ENCODE measurements at places on chromosomes 7 and 10.

GRCh38 chr10:113858541-113858940, 4.1 kb downstream of the NHLRC2 start:
- no peak for DNase-seq

DNA sequence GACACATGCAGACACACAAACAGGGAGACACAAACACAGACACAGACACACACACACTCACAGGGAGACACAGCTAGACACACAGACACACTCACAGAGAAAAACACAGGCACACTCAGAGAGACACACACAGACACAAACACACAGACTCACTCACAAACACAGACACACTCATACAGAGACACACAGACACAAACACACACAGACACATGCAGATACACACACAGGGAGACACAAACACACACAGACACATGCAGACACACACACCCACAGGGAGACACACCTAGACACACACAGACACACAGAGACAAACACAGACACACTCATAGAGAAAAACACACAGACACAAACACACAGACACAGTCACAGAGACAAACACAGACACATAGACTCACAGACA, 67.9 kb downstream of the ADARB2 start:
- DNase-seq = no peak

DNA sequence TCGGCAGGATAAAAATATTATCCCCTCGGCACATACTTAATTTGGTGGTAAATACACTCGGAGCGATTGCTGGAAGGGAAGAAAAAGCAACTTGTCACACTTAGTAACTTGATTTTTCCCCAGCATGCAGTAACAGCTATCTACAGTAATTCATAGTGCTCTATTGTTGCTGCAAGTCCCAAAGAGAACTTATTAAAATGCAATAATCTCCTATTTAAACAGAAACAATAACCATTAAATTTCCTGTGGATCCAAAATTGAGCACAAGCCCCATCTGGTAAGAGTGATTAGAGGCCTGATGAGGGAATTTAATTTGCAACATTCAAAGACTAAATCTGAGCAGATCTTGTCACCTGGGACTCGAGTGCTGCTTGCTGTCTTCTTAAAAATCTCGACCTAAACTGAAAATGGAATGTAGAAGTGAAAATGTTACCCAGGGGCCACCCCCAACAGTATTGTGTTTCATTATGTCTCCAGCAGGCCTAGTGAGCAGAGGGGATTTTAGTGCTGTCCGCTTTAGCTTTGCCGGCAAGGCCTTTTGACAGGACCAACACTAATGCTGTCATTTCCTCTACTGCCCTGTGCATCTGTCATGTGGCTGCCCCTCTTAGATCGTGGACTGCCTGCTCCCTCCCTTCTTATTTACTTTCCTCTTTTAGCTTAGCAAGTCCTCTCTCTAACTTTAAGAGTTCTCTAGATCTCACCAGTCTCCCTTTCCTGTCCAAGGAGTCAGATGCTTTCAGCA, 639.7 kb downstream of the AUTS2 start:
- DNase-seq = no peak

GRCh38 chr10:56623064-56623463, 262.0 kb upstream of the ZWINT start:
- no peak for DNase-seq

- DNase-seq = no peak
These were observed 57.6 kb upstream of the ANAPC16 start for GRCh38 chr10:72158176-72158575.

DNA sequence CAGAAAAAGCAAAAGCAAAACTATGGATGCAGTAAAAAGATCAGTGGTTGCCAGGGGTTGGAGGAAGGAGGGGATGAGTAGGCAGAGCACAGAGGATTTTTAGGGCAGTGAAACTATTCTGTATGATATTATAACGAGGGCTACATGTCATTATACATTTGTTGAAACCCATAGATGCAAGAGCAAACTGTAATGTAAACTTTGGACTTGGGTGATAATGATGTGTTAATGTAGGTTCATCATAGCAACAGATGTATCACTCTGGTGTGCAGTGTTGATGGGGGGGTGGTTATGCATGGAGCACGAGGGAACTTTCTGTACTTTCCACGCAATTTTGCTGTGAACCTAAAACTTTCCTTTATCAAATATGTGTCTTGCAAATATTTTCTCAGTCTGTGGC, 23.2 kb downstream of the SLK start:
- no peak for DNase-seq

- DNase-seq = no peak
These were observed 16.1 kb downstream of the HTRA1 start for GRCh38 chr10:122477436-122477835.

- DNase-seq = no peak
These were observed 121.0 kb downstream of the AKR1D1 start for GRCh38 chr7:138196971-138197896.

GRCh38 chr7:117308891-117309290, 14.0 kb downstream of the WNT2 start:
- no peak for DNase-seq

DNA sequence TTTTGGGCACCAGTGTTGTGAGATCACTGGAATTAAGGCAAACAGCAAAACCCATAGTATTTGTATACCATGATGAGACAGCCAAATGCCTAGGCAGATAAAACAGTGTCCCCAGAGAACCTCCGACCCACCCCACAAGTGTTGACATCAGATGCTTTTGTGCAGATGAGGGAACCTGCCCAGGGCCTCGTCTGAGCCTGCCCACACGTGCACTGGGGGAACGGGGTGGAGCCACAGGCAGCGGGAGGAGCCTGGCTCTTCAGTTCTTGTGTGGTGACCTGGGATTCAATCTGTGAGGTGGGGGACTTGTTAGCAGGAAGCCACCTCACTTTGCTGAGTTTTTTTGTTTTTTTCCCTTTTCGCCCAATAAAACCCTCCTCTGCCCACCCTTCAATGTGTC, 33.4 kb upstream of the OPTN start:
- no peak for DNase-seq

DNA sequence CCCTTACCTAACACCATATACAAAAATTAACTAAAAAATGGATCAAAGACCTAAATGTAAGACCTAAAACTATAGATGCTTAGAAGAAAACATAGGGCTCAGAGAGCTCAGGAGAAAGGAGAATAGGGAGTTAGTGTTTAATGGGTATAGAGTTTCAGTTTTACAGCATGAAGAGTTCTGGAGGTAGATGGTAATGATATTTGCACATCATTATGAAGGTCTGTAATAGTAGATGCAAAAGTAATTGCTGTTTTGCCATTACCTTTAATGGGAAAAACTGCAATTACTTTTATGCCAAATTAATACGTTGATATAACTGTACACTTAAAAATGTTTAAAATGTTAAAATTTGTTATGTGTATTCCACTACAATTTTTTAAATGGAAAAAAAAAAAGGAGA, 39.2 kb upstream of the NANOS1 start:
- no peak for DNase-seq

- DNase-seq = no peak
These were observed 57.7 kb downstream of the DNAJB6 start for GRCh38 chr7:157394246-157395191.

GRCh38 chr7:625376-625971, 101.0 kb upstream of the DNAAF5 start:
- no peak for DNase-seq

GRCh38 chr7:5636914-5637313, 144.5 kb downstream of the RNF216 start:
- no peak for DNase-seq

- DNase-seq = peak; percentile 45
These were observed 22.5 kb downstream of the CFAP43 start for GRCh38 chr10:104209575-104210198.

DNA sequence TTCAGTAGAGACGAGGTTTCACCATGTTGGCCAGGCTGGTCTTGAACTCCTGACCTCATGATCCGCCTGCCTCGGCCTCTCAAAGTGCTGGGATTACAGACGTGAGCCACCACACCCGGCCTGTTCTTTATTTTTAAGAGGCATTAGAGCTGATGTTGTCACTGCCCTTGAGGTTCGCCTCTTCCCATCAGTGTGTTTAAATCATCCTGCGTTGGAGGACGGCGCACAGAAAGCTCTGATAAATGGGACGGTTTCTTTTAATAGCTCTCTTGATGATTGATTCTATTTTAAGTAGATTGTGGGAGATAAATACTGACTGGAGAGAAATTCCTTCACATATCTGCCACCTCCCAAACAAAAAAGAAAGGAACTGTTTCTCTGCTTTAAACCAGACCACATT, 29.0 kb downstream of the UPP1 start:
- no peak for DNase-seq

DNA sequence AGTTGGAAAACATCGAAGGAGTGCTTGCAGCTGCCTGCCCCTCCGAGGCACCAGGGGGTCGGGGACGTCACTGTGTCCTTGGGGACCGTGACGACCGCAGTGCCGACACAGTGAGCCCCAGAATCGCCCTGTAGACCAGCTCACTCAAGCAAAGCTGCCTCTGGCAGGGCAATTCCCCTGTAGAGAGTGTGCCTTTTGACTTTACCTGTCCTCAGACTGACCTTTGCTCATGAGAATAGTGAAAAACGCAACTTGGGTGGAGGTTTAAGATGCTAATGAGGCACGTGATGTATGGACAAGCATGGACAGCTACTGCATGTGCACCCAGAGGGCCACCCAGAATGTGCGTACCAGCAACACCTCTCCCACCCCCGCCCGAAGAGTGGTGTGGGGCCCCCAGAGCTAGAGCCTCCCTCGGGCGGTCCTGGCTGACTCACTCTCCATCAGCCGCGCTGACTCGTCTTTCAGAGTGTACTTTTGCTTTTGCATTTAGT, 271.9 kb downstream of the ADARB2 start:
- DNase-seq = no peak

GRCh38 chr7:159032322-159032721, 112.3 kb downstream of the VIPR2 start:
- DNase-seq = no peak

GRCh38 chr7:99457650-99458493, 8.1 kb downstream of the ATP5MF start:
- no peak for DNase-seq

DNA sequence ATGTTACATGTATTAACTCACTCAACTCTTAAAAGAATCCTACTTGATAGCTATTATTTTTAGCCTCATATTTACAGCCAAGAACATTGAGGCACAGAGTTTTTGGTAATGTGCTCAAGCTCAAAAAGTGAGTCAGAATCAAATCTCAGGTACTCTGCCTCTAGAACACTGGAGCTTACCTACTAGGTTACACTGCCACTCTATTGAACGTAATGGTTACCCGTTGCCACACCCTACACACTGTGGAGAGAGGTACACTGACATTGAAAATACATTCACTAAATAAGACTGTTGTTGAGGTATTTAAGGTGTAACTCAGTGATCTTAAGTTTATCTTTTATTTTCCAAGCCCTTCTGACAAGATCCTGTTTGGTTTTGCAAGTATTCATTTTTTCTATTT, 17.9 kb downstream of the SLC26A3 start:
- no peak for DNase-seq

GRCh38 chr10:3786295-3787015, 1.4 kb upstream of the KLF6 start:
- DNase-seq = no peak

DNA sequence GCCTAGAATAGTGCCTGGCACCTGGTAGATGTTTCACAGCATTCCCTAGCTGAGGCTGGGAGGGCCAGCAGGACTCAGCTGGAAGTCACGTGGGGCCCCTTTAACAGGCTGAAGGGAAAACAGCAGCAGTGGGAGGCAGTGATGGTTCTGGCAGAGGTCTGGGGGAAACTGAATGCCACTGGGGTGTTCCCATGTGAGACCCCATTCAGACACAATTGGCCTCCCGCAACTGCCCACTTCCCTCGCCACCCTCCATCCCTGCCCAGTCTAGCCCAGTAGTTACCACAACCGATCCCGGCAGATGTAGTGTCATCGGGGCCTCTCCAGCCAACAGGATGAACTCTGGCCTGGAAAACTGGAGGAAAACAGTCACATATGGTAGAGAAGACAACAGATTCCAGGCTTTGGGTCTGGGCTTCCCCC, 38.3 kb downstream of the FRMPD2 start:
- no peak for DNase-seq

DNA sequence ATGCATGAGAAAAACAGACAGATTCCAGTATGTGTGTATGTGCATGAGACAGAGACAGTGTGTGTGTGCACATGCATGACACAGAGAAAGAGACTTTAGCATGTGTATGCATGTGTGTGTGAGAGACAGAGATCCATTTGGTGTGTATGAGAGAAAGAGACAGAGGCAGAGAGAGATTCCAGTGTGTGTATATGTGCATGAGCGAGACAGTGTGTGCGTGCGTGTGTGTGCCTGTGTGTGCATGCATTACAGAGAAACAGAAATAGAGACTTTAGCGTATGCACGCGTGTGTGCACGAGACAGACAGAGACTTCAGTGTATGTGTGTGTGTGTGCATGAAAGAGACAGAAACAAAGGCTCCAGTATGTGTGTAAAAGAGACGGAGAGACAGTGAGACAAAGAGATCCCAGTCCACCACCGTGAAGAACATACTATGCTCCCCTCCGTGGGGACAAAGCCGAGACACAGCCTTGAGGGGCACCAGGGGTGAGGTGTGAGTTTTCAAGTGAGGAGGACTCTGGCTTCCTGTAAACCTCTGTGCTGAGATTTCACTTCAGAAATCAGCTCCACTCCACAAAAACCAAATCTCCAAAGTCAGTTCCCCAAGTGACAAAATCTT, 188.9 kb downstream of the GRID1 start:
- no peak for DNase-seq

- no peak for DNase-seq
These were observed 39.3 kb downstream of the AOAH start for GRCh38 chr7:36684954-36685353.

DNA sequence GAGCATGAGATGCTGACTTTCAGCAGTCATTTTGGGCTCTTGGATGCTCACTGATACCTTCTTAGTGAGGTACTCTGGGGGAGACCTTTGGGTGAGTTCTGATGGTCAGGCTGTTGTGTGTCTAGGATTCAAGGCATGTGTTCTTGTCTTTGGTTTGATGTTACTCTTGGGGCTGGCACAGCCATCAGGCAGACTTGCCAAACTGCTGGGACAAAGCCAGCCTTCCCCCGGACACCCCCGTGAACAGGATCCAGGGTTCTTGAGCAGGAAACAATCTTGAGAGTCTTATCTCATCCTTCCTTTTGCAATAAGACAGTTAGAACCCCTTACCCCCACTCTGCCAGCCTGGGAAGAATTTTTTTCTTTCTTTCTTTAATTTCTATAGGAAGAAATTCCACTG, 42.2 kb downstream of the SUFU start:
- no peak for DNase-seq

GRCh38 chr10:60732807-60733516, 45.3 kb upstream of the CDK1 start:
- DNase-seq = no peak

DNA sequence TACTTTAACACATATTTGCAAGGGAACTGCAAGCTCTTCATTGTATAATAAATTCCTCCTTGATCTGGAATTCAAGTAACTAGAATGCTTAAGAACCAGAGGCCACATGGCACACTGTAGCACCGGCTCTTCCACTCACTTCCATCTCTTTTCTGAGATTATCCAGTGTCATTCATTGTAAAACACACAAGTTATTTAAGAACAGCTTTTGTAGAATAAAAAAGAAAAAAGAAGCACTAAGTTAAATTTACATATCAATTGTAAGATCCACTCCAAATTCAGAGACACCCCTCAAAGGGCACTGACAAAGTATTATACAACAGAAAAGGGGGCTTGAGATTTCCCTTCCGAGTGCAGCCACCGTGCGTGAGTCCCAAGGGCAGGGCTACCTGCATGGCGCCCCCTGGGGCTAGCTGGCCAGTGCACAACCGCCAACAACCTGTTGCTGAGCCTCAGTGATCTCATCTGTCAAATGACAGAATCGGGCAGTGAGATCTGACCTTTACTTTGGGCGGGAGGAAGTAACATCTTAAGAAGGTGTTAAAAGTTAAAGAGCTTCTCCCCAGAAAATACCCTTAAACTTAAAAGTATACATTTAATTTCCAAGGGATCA, 12.5 kb downstream of the GLI3 start:
- no peak for DNase-seq

All from CD8-positive, alpha-beta T cell (primary cell).